ENCODE measurements at places on chromosomes 2 and 18. TPM values are rescaled to one million over a fixed set of nuclear protein-coding genes. Genes with fewer than 3 reads are reported as not detected.

Gene MMADHC
- total RNA-seq: 111 TPM

Gene KLHL41
- 0.30 TPM for total RNA-seq

Gene SIGLEC15
- total RNA-seq: 0.09 TPM

Gene MAP3K19
- total RNA-seq: not detected

Gene ARHGEF4
- total RNA-seq: 7.5 TPM

Gene IL36A
- not detected for total RNA-seq

All from A549 treated with CpdA at 1 μM for 4 hours (cell line).